ENCODE measurements at places on chromosomes 7 and 10.

DNA sequence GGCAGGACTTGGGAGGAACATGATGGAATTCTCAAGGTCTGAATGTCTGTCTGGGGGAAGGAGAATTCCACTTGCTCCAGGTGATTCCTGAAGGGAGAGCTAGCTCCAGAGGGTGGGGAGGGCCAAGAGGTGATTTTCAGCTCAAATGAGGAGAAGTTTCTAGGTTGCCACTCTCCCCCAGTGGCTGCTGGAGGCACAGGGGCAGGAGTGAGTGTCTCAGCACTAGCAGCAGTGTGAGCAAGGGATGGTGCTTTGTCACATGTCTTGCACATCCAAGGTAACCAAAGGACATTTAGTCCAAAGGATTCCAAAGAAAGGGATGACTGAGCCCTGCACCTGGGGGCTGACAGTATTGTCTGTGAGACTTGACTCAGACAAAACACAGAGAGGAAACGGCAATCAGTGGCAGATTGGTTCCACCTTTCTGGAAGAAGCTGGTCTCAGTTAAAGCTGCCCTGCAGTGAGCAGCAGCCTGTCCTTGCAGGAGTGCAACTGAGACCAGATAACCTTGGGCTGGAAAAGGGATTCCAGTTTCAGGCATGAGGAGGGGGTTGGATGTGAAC is 51.2 kb upstream of the PCBD1 start:
- DNase-seq = no peak

DNA sequence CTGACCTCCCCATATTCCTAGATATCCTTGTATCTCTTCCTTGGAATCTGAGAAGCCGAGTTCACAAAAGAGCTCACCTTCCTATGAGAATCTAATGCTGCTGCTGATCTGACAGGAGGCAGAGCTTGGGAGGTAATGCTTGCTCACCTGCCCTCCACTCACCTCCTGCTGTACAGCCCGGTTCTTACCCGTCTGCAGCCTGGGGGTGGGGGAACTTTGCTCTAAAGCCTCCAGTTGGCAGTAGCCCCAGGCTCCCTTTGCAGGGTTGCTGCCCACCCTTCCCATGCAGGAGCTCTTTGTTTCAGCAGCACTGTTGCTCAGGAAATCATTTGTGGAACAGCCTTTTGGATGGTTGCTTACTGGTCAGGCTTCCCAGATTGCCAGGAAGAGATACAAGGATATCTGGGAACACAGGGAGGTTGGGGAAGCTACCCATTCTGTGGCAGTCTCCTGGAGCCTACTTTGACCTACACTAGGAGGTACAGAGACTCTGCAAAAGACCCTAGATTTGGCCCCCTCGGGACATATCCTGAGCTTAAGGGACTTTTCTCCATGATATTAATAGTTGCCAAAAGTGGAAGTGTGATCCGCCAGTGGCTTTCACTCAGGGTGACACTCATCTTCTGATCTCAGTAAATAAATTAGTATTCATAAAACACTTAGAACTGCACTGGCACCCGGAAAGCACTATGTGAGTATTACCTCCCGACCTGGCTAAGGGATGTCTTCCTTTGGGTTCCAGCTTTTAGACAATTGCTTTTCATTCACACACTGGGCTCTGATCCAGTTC is 363.7 kb upstream of the PODXL start:
- DNase-seq = no peak

GRCh38 chr10:90888387-90888786 is 16.6 kb downstream of the RPP30 start:
- no peak for DNase-seq

DNA sequence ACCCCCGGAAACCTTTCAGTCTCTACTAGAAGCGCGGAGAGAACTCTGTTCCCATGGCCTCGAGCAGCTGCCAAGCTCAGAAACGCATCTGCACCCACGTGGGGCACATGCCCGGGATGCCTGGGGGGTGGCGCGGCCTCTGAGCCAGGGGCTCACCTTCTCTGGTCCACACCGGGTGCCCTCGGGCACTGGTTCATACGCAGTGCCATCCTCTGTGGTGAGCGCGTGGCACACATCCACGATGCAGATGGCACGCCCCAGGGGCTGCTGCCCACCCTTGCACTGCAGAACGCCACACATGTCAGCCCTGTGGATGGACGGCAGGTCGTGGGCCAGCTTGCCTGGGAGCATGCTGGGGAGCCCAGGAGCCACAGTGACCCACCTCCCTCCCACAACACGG is 6.5 kb downstream of the ADAM8 start:
- no peak for DNase-seq

DNA sequence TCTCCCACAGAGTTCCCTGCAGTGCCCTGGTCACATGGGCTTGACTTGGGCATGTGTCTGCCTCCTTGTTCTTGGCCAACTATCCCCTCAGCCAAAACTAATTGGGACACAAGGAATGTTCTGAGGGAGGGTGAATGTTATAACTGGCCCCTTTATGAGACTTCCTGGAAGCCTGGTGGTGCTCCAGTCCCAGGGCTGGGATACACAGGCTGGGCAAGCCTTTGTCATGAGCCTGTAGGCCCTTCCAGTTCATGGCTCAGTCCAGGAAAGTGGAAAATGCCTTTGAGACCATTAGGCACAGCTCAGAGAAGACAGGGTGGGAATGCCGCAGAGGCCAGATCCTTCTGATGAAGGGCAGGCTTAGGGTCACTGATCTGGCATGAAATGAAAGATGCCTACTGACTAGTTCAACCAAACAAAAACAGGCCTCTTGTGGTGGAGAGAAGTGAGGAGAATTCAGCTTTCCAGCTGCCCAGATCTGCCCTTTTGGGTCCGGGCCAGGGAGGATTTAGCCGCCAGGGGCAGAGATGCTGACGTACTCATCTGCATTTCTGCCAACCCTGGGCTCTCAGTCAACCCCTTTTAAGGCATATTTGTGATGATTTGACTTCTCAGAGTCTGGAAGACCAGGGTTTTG is 961.5 kb downstream of the KCNMA1 start:
- no peak for DNase-seq

DNA sequence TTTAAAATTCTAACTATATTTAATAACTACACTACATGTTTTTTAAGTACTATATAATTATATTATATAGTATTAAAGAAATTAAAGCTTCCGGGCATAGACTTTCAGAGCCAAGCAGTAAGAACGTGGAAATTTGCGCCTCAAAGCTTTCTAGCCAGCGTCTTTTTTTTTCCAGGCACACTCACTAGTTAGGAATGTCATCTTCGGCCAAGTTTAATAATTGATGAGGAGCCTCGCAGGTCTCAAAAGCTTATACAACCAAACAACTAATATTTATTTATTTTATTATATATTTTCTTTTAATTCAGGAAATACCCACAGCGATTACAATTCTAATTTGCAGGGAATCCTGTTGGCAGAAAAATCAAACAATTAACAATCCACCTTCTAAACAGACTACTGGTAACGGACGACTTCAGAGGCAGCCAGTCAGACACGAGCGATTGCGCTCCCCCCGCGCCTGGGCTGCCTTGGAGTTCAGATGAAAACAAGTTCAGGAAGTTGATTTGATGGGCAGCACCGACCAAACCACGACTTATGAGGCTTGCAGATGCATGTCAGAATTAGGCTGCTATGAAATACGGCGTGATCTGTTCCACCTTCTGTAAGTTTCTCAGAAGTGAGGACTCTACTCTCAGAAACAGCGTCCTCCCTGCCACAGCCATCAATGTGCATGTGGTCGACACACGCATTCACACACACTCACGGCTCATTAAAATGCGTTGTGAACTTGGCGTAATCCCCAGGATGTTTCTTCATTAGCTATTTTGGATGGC is 431.8 kb upstream of the MGMT start:
- no peak for DNase-seq

- DNase-seq = no peak
Measured at GRCh38 chr7:153152801-153153422, 393.4 kb downstream of the ACTR3B start.

GRCh38 chr7:43768201-43768886 is 9.9 kb downstream of the BLVRA start:
- no peak for DNase-seq

DNA sequence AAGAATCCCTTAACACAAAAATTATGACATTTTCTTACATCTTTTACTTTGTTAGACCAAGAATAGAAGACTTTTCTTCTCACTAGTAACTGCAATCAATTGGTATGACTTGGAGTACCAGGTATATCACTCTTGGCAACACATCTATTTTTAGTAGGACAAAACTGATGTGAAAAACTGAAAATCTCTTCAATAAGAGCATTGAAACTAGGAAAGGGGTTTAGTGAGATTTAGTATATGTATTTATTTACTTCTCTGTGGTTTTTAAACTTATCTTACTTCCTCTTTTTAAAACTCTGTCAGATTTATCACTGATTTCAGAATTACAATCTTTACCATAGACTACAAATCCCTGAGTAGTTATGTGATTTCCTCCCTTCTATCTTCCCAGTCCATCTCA is 366.2 kb downstream of the PCDH15 start:
- DNase-seq = no peak

All from activated CD8-positive, alpha-beta memory T cell treated with anti-CD3 and anti-CD28 coated beads for 4 hours (primary cell).